Naive thymus-derived CD4-positive, alpha-beta T cell (primary cell): ENCODE measurements at places on chromosomes 7 and 10. TPM values are rescaled to one million over a fixed set of nuclear protein-coding genes. Genes with fewer than 3 reads are reported as not detected.
A peak's percentile ranks its signal among the peaks of the same experiment; 100 is the strongest.

GRCh38 chr7:45387837-45388236 lies 186.3 kb upstream of the ADCY1 start:
- H3K27me3 ChIP-seq: no peaks in the 10 kb centered on the region
- no peak overlapping the region for H3K27ac ChIP-seq
- no peak for DNase-seq
- H3K4me1 ChIP-seq: no peaks in the 10 kb centered on the region
- no peaks in the 10 kb centered on the region for H3K36me3 ChIP-seq

GRCh38 chr7:135748770-135749169 lies at the start of gene FAM180A:
TSS of gene FAM180A (minus strand) at chr7:135748813. CDS start at chr7:135748580, 233 bp downstream.
- H3K27me3 ChIP-seq: no peaks in the 10 kb centered on the region
- H3K4me3 ChIP-seq: no peak within 1 kb of the TSS
- no peaks in the 10 kb centered on the region for H3K36me3 ChIP-seq
- no peaks in the 10 kb centered on the region for H3K4me1 ChIP-seq

DNA sequence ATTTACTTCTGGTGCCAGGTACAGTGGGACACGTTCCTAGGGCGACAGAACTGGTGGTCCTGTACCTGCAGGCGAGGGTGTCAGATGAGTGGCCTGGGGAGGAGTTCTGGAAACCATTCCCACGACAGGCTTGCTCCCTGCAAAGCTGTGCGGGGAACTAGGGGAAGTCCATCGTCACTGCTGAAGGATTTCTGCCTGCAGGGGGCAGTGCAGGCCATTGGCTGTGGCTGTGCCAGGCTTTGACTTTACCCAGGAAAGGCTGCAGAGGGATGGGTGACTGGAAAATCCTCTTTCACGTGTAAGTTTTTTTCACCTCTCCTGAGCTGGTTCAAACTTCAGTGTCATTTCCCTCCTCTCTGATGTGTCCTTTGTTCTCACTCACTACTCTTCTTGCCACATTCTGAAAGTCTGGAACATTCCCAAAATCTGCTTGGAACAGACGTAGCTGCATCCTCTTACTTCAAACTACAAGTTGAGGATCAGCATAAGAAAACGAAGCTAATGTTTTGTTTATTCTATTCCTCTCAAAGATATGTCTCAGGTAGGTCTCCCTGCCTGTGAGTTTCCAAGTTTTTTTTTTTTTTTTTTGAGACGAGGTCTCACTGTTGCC lies 126.5 kb downstream of the SH2D4B start:
- peak; percentile 26 for DNase-seq
- peaks cover 4% of the 10 kb centered on the region for H3K4me1 ChIP-seq
- H3K27ac ChIP-seq: no peak overlapping the region
- no peak overlapping the region for H3K4me3 ChIP-seq
- no peaks in the 10 kb centered on the region for H3K27me3 ChIP-seq
- no peaks in the 10 kb centered on the region for H3K36me3 ChIP-seq

Gene SPDYE2
- total RNA-seq: 0.32 TPM

DNA sequence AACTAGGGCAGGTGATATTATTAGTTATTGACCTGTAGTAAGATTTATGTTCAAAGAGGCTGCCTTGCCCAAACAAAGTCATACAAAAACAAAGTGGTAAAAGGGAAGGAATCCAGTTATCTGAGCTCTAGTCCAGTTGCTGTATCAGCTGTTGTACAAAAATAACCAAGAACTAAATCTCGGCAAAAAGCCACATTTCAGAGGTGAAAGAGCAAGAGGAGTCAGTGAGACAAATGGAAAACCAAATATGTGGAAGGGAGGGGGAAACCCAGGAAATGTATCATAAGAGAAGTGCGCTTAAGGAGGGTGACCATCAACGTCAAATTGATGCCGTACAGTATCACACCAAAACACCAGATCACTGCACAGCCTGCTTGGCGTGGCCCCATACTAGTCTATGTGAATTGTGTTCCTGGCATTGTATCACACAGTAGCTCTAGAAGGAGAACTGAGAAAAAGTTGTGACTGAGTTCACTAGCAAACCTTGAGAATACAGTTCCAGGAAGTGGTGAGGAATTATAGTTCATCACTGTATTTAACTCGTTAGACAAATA lies 6.4 kb downstream of the AGBL3 start:
- H3K27me3 ChIP-seq: no peaks in the 10 kb centered on the region
- H3K27ac ChIP-seq: peak overlapping the region; percentile 42
- H3K4me1 ChIP-seq: peaks cover 47% of the 10 kb centered on the region
- H3K4me3 ChIP-seq: no peak overlapping the region
- H3K36me3 ChIP-seq: no peaks in the 10 kb centered on the region

GRCh38 chr10:851901-852300 lies 79.6 kb downstream of the LARP4B start:
- H3K27ac ChIP-seq: no peak overlapping the region
- no peak overlapping the region for H3K4me3 ChIP-seq
- no peaks in the 10 kb centered on the region for H3K36me3 ChIP-seq
- no peaks in the 10 kb centered on the region for H3K27me3 ChIP-seq
- H3K4me1 ChIP-seq: no peaks in the 10 kb centered on the region

Gene ACHE
- total RNA-seq: not detected

DNA sequence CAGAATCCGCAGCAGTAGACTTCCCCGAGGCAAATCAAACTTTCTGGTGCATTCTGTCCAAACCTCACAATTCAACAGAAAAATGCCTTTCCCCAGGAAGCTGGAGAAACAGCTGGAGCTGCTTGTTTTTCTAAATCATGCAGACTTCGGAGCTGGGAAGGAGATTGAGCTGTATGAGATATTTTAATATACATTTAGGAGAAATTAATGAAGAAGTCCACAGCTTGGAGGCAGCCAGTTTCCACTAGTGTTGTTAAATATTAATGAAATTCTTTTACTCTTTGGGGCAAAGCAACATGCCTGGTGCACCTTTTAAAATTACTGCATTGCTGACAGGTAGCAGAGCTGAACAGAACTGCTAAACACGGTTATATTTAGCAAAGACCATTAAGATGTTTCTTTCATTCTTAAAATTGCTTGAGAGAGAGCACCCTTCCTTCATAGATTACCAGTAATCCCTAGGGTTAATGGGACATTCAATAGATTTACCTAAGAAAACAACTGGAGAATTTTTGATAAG lies 566.4 kb downstream of the SORCS3 start:
- DNase-seq: no peak
- no peaks in the 10 kb centered on the region for H3K36me3 ChIP-seq
- no peaks in the 10 kb centered on the region for H3K27me3 ChIP-seq
- H3K27ac ChIP-seq: no peak overlapping the region
- H3K4me3 ChIP-seq: no peak overlapping the region

Gene DDX56
- total RNA-seq: 105 TPM
